ENCODE measurements at places on chromosomes 13 and 19. TPM values are rescaled to one million over a fixed set of nuclear protein-coding genes. Genes with fewer than 3 reads are reported as not detected.

The ZSCAN4 gene
- not detected for polyA plus RNA-seq

DNA sequence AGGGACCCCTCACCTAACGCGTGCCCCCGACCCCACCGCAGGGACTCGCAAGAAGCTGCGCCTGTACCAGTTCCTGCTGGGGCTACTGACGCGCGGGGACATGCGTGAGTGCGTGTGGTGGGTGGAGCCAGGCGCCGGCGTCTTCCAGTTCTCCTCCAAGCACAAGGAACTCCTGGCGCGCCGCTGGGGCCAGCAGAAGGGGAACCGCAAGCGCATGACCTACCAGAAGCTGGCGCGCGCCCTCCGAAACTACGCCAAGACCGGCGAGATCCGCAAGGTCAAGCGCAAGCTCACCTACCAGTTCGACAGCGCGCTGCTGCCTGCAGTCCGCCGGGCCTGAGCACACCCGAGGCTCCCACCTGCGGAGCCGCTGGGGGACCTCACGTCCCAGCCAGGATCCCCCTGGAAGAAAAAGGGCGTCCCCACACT is 4.7 kb upstream of the MYBPC2 start:
- DNase-seq, result no peak
- H3K4me3 ChIP-seq, result no peak overlapping the region
- peaks cover 13% of the 10 kb centered on the region for H3K4me1 ChIP-seq
- H3K27ac ChIP-seq, result no peak overlapping the region
- H3K27me3 ChIP-seq, result peaks cover 10% of the 10 kb centered on the region

- H3K4me3 ChIP-seq, result no peak overlapping the region
- H3K36me3 ChIP-seq, result peaks cover 15% of the 10 kb centered on the region
- DNase-seq, result no peak
- no peak overlapping the region for H3K27ac ChIP-seq
- no peaks in the 10 kb centered on the region for H3K27me3 ChIP-seq
- peaks cover 11% of the 10 kb centered on the region for H3K4me1 ChIP-seq
These were observed 95.4 kb upstream of the RAP2A start for GRCh38 chr13:97338571-97338970.

The GDF15 gene
- not detected for polyA plus RNA-seq

GRCh38 chr19:3983936-3984583 is 1.2 kb downstream of the EEF2 start:
- H3K27me3 ChIP-seq, result peaks cover 26% of the 10 kb centered on the region
- DNase-seq, result no peak
- H3K36me3 ChIP-seq, result peaks cover 13% of the 10 kb centered on the region
- peak overlapping the region; percentile 98 for H3K4me3 ChIP-seq

The FAM83E gene
- polyA plus RNA-seq, result not detected

- peaks cover 2% of the 10 kb centered on the region for H3K27me3 ChIP-seq
- DNase-seq, result no peak
- H3K36me3 ChIP-seq, result no peaks in the 10 kb centered on the region
- H3K4me3 ChIP-seq, result no peak overlapping the region
- H3K27ac ChIP-seq, result no peak overlapping the region
These were observed 5.3 kb downstream of the MISP start for GRCh38 chr19:756236-756635.

DNA sequence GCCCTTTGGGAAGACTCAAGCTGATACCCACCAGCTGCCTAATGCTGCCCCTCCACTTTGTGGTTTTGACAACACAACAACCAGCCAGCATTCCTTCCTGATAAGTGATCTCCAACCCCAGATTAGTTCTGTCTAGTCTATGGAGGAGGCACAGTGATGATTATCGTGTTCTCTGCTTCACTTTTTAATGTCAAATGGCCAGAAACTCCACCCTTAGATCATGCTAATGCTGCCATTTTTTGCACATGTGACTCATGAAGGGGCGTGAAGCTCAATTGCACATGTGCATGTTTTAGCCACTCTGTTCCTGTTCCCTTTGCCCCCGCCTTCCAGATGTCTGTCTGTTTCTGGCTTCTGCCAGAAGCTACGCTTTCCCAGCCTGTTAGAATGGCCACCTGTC is 199.8 kb downstream of the COG6 start:
- peaks cover 2% of the 10 kb centered on the region for H3K27me3 ChIP-seq
- no peak for DNase-seq
- H3K36me3 ChIP-seq, result no peaks in the 10 kb centered on the region
- H3K27ac ChIP-seq, result no peak overlapping the region
- H3K4me1 ChIP-seq, result no peaks in the 10 kb centered on the region

The C5AR1 gene
- polyA plus RNA-seq, result not detected

DNA sequence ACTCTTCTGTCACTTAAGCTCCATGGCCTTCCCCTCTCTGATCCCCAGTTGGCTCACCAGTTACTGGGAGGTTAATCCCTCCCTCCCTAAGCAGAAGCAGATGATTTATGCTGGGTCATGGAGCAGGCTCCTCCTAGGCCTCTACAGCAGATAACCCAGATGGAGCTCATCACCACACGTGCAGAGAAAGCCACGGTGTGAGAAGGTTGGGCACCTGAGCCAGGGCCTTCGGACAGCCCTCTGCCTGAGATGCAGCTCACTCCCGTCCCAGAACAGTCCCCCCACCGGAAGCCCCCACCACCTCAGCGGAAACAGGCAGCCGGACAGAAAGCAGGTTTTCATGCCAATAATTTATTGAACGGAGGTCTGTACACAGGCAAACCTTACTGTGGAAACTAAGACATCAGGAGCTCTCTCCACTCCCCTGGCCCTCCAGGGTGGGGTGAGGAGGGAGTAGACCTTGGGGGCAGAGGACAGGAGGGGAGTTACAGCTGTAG is 9.8 kb downstream of the ZNF526 start:
- peak overlapping the region; percentile 29 for H3K27ac ChIP-seq
- peaks cover 9% of the 10 kb centered on the region for H3K36me3 ChIP-seq
- DNase-seq, result no peak
- no peak overlapping the region for H3K4me3 ChIP-seq

The SERP2 gene
- 4.3 TPM for polyA plus RNA-seq

The PAN3 gene
- 4.2 TPM for polyA plus RNA-seq

The ELL gene
- polyA plus RNA-seq, result 21.1 TPM

DNA sequence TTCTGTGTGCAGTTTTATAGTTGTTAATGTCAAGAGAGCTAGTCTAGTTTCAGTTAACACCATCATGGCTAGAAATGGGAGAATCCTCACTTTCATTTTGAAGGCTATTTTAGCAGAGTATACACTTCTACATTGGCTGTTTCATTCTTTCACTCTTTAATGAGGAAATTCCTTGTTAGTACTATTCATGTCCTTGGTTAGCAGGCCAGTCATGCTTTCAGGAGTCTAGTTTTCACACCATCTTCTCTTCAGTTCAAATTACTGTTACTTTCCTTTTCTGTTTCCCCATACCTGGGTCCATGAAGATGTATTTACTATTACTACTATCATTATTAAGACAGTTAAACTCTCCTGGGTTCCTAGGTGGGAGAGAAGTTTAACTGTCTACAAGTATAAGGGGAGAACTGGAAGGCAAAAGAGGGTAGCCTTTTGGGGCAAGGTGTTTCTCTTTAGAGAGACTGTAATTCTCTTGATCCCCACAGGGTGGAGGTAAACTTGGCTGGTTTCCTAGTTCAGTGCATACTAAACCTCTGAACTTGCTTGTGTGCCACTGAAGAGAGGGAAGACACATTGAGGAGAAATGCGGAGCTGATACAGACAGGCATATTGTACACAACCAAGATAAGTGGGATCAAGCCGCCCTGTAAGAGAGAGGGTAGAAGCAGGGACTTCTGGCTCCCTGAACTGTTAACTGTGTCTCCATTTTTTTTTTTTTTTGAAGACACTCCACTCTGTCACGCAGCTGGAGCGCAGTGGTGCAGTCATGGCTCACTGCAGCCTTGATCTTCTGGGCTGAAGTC is 41.3 kb upstream of the IGFL4 start:
- H3K36me3 ChIP-seq, result peaks cover 10% of the 10 kb centered on the region
- H3K27ac ChIP-seq, result no peak overlapping the region
- peaks cover 3% of the 10 kb centered on the region for H3K4me1 ChIP-seq
- H3K27me3 ChIP-seq, result peaks cover 46% of the 10 kb centered on the region

DNA sequence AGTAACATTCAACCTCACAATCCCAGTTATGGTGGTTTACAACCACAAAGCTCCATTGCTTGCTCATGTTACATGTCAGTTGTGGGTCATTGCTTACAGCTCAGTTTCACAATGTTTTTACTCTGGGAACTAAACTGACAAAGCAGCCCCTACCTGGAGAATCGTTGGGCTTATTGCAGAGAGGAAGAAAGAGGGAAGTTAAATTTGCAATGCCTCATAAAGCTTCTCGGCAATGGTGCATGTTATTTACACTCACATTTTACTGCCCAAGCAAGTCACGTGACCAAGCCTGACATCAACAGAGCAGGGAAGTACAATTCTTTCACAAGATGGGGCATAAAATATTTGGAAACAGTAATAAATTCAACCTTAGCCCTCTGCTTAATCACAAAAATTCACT is 441.6 kb downstream of the TDRD3 start:
- no peak for DNase-seq
- no peak overlapping the region for H3K27ac ChIP-seq
- H3K4me1 ChIP-seq, result no peaks in the 10 kb centered on the region
- H3K36me3 ChIP-seq, result no peaks in the 10 kb centered on the region
- H3K27me3 ChIP-seq, result no peaks in the 10 kb centered on the region
- no peak overlapping the region for H3K4me3 ChIP-seq

GRCh38 chr13:41961466-41961760 is 504 bp upstream of the VWA8 start:
- H3K27me3 ChIP-seq, result no peaks in the 10 kb centered on the region
- H3K4me1 ChIP-seq, result peaks cover 29% of the 10 kb centered on the region
- DNase-seq, result no peak

The BCAM gene
- not detected for polyA plus RNA-seq

- H3K27me3 ChIP-seq, result no peaks in the 10 kb centered on the region
- peaks cover 19% of the 10 kb centered on the region for H3K4me1 ChIP-seq
- peaks cover 20% of the 10 kb centered on the region for H3K36me3 ChIP-seq
- no peak for DNase-seq
These were observed 7.9 kb downstream of the PIN1 start for GRCh38 chr19:9842834-9843625.

The TSSK6 gene
- polyA plus RNA-seq, result not detected

The GNG14 gene
- not detected for polyA plus RNA-seq

DNA sequence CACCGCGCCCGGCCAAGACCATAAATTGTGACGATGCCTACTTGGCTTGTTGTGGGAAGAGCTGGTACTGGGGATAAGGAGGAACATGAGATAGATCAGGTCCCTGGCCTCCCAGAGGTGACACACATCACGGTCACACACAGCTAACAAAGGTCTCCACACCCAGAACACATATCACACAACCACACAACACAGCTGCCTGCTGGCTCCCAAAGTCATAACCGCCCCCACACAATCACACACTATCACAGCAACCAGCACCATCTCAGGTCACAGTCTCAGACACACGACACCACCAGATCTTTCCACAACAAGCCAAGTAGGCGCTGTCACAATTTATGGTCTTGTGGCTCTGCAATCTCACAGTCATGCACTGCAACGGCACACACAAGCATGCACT is 5.7 kb downstream of the COL5A3 start:
- H3K36me3 ChIP-seq, result peaks cover 9% of the 10 kb centered on the region
- H3K4me3 ChIP-seq, result peak overlapping the region; percentile 81
- no peak for DNase-seq
- H3K27ac ChIP-seq, result peak overlapping the region; percentile 20

The FXYD5 gene
- polyA plus RNA-seq, result 262 TPM

The ZNF625 gene
- 0.51 TPM for polyA plus RNA-seq

The CEACAM20 gene
- not detected for polyA plus RNA-seq

The SLAIN1 gene
- polyA plus RNA-seq, result 23.8 TPM

- no peaks in the 10 kb centered on the region for H3K36me3 ChIP-seq
- no peak overlapping the region for H3K4me3 ChIP-seq
- H3K4me1 ChIP-seq, result no peaks in the 10 kb centered on the region
- H3K27me3 ChIP-seq, result no peaks in the 10 kb centered on the region
- no peak for DNase-seq
- no peak overlapping the region for H3K27ac ChIP-seq
These were observed 133.1 kb downstream of the MAB21L1 start for GRCh38 chr13:35343417-35343816.

The CERS4 gene
- 61.1 TPM for polyA plus RNA-seq

DNA sequence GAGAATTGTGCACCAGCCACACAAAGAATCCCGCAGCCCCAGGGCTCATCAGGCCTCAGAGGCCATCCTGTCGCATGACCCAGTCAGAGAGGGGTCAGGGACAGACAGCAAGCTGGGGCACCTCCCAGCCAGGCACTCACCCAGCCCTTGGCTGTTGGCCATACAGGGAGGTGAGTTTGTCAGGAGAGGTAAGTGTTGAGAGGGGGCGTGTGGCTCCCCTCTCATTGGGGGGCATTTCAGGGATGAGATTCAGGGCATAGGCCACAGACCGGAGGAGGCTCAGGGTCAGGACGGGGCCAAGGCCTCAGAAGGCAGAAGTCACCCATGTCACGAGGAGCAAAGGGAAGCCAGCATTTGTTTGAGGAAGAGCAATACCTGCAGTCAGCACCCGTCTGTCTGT is 37.1 kb downstream of the MYO9B start:
- H3K27ac ChIP-seq, result peak overlapping the region; percentile 66
- H3K27me3 ChIP-seq, result peaks cover 4% of the 10 kb centered on the region
- H3K4me1 ChIP-seq, result peaks cover 70% of the 10 kb centered on the region

DNA sequence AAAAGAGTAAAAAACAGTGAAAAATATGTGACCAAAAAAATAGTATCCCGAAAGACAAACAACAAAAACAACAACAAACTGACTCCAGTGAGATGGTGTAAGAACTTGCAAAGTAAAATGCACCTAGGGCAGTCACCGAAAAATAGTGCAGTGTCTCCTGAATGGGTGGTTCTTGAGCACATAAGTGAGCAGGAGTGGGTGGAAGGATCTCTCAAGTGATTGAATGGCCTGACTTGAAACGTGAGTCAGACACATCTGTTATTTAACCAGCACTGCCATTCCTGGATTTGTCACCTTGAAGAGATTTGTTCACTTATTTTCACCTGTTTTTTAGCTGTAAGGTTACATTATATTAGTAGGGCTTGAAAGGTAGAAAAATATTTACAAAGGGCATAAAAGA is 3.5 kb downstream of the ZNF738 start:
- H3K4me3 ChIP-seq, result no peak overlapping the region
- DNase-seq, result no peak
- H3K4me1 ChIP-seq, result peaks cover 28% of the 10 kb centered on the region

- no peaks in the 10 kb centered on the region for H3K36me3 ChIP-seq
- no peak overlapping the region for H3K27ac ChIP-seq
- no peak for DNase-seq
These were observed 39.6 kb downstream of the RAB20 start for GRCh38 chr13:110521946-110522345.

- H3K4me3 ChIP-seq, result no peak overlapping the region
- no peak overlapping the region for H3K27ac ChIP-seq
- H3K36me3 ChIP-seq, result peaks cover 6% of the 10 kb centered on the region
- no peak for DNase-seq
These were observed 9.1 kb upstream of the SHISA7 start for GRCh38 chr19:55451965-55452748.

DNA sequence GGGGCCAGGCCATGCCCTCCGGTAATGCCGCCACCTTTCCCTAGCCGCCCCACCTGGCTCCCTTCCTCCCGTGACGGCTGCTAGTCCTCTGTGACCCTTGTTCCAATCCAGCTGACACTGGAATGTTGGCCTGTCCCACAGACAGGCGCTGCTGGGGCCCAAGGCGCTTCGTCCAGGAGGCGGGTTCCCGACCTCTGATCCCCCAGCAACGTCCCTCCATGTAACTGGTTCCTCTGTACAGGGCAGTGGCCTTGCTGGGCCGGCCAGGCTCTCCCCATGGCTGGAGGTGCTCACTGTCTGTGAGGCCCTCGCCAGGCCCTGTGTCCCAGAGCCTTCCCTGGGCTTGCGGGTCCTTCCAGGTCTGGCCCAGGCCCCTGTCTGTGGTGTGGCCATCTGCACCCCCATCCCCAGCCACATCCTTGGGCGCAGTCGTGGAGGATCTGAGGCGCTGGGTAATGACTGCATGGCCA is 6.8 kb upstream of the GRIN3B start:
- peaks cover 19% of the 10 kb centered on the region for H3K27me3 ChIP-seq
- H3K4me3 ChIP-seq, result no peak overlapping the region
- H3K27ac ChIP-seq, result no peak overlapping the region
